ENCODE measurements at places on chromosomes 2 and 18. TPM values are rescaled to one million over a fixed set of nuclear protein-coding genes. Genes with fewer than 3 reads are reported as not detected.

Gene CD207
- not detected for total RNA-seq

Gene POTEJ
- total RNA-seq = not detected

Gene STPG4
- 0.70 TPM for total RNA-seq

Gene BMP10
- total RNA-seq = not detected

Gene NEB
- 0.23 TPM for total RNA-seq

Data from HT1080 (cell line).